ENCODE measurements at places on chromosomes 2 and 18.

DNA sequence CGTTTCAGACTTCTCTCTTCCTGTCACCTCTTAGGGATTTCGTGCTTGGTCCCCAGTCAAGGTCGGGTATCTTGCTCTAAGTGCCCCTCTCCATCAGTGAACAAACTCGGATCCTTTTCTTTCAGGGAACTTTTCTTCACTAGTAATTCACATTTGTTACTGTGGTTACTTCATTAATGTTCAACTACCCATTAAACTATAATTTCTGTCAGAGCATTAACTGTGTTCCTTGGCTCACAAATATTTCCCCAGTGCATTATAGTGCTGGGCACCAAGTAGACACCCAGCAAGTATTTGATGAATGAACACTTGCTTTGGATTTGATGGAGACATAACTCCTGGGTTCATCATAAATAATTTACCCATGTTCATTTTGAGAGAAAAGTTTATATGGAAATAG lies 209.7 kb upstream of the KCNJ3 start:
- no peak for DNase-seq

- no peak for DNase-seq
Observed at GRCh38 chr2:230658877-230659652, 53.6 kb upstream of the CAB39 start.

GRCh38 chr18:12839526-12840196 lies 44.4 kb downstream of the PTPN2 start:
- DNase-seq = peak; percentile 21

GRCh38 chr2:215828528-215829184 lies 184.7 kb downstream of the MREG start:
- no peak for DNase-seq

GRCh38 chr2:53075760-53076159 lies 691.8 kb upstream of the CHAC2 start:
- no peak for DNase-seq

GRCh38 chr2:144516411-144516980 lies 3.4 kb downstream of the ZEB2 start:
- no peak for DNase-seq

- peak; percentile 26 for DNase-seq
Observed at GRCh38 chr2:231642631-231643494, 50.2 kb downstream of the TEX44 start.

DNA sequence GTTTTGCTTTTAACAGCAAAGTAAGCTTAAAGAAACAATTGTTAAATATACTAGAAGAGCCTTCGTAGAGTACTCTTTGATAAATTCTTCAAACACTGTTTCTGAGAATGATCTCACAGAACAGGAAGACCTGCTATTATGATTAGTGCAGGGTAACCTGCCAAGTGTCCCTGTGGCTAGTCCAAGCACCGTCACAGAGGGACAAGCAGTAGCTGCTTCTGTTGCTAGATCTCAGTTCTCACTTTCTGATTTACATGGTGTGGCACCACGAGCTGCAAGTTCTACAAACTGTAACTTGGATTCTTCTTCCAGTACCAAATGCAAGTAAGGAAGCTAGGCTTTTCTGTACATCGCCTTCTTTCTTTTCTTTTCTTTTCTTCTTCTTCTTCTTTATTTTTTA lies 121.5 kb downstream of the PIEZO2 start:
- no peak for DNase-seq

Data from stimulated activated CD8-positive, alpha-beta memory T cell treated with anti-CD3 and anti-CD28 coated beads, Interleukin-15, amount 100 ng/mL, for 4 hours (primary cell).